Frontal cortex (tissue), 4 donors: ENCODE measurements at places on chromosomes 11 and 22. TPM values are rescaled to one million over a fixed set of nuclear protein-coding genes. Genes with fewer than 3 reads are reported as not detected.
A peak's percentile ranks its signal among the peaks of the same experiment; 100 is the strongest.

DNA sequence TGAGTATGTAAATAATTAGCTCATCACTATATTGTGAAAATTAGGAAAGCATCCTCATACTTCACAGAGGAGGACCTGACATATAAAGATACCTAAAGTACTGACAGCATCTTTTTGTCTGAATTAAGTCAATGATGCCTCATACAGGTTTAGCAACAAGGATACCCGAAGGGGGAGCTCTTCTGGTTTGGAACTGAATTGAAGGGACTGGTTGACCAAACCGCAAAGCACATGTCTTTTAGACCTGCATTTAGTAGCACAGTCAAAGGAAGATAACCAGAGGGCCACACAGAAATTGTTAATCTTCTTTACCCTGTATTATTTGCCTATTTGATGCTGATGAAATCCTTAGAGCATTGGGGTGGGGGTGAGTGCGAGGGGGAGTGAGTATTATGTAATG lies 12.9 kb upstream of the WT1 start:
- no peak for DNase-seq

The KRTAP5-11 gene
- not detected for total RNA-seq

DNA sequence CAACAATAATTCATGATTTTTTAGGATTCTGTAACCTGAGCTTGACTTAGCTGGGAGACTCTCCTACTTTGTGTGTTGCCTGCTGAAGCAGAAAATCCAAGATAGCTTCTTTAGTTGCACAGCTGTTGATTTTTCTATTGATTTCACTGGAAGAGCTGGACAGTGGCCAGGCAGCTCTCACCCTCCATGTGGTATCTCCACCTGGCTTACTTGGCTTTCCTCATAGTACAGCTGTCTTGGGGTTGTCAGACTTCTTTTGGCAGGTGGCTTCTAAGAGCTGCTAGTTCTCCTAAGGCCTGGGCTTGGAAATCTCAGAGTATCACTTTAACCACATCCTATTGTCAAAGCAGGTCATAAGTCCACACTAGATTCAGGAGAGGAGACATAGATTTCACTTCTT lies 130.8 kb upstream of the SPON1 start:
- no peak for DNase-seq

The CCDC188 gene
- 0.82 TPM for total RNA-seq

GRCh38 chr11:60899046-60899936 lies 7.1 kb downstream of the PRPF19 start:
- DNase-seq = peak; percentile 57

DNA sequence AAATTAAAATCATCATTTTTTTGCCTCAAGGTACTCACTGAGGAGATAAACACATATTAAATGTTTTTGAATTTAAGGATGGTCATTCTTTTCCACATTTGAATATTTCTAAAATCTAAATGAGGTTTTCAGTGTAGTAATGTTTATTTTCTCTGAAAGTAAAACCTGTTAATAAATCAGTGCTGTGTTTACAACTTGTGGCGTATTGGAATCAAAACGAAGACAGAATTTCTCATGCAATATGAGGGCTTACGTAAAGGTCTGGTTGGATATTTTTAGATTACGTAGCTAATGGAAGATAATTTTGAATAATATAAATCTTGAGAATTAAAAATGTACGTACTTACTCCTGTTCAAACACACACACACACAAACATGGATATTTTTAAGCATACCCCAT lies 106.8 kb upstream of the LUZP2 start:
- no peak for DNase-seq

The OR52H1 gene
- total RNA-seq = 0.41 TPM

GRCh38 chr22:42353883-42354727 lies 78.1 kb downstream of the NFAM1 start:
- DNase-seq = no peak

DNA sequence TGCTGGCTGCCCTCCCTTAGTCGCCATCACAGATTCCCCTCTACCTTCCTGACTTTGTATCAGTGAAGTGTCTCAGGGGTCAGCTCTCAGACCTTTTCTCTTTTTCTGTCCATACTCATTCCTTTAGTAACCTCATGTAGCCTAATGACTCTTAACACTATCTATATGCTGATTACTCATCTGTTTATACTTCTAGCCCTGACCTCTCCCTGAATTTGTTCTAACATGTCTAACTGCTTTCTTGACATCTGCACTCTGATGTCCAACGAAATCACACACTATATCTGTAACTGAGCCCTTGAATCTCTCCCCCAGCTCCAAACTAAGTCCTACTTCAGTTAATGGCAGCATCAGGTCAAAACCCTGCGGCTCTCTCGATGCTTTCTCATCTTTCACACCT lies 135.8 kb upstream of the TIMP3 start:
- no peak for DNase-seq

The PATE2 gene
- total RNA-seq = 0.82 TPM

- no peak for DNase-seq
Measured at GRCh38 chr11:86553265-86553664, 119.2 kb downstream of the ME3 start.

The HOATZ gene
- total RNA-seq = not detected

The SLC22A8 gene
- total RNA-seq = 1.2 TPM

DNA sequence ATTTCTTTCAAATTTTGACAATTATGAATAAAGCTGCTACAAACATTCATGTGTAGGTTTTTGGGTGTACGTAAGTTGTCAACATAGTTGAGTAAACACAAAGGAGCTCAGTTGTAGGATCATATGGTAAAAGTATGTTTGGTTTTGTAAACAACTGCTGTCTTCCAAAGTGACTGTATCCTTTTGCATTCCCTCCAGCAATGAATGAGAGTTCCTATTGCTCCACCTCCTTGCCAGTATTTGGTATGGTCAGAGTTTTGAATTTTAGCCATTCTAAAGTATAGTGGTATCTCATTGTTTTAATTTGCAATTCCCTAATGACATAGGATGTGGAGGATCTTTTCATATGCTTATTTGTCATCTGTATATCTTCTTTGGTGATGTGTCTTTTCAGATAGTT lies 28.0 kb upstream of the PHOX2A start:
- DNase-seq = no peak

The CLP1 gene
- total RNA-seq = 17.1 TPM

The PTPN5 gene
- total RNA-seq = 36.7 TPM

The PGA5 gene
- 0.82 TPM for total RNA-seq

The PARVG gene
- 0.41 TPM for total RNA-seq

The SAA1 gene
- total RNA-seq = not detected

The SSTR3 gene
- 0.41 TPM for total RNA-seq

The SH3BP1 gene
- total RNA-seq = 0.82 TPM

- no peak for DNase-seq
Measured at GRCh38 chr11:14443638-14444037, 56.0 kb downstream of the COPB1 start.

GRCh38 chr11:87081358-87081757 lies 43.6 kb downstream of the TMEM135 start:
- no peak for DNase-seq

- no peak for DNase-seq
Measured at GRCh38 chr11:61777234-61778090, 14.9 kb downstream of the TMEM258 start.

DNA sequence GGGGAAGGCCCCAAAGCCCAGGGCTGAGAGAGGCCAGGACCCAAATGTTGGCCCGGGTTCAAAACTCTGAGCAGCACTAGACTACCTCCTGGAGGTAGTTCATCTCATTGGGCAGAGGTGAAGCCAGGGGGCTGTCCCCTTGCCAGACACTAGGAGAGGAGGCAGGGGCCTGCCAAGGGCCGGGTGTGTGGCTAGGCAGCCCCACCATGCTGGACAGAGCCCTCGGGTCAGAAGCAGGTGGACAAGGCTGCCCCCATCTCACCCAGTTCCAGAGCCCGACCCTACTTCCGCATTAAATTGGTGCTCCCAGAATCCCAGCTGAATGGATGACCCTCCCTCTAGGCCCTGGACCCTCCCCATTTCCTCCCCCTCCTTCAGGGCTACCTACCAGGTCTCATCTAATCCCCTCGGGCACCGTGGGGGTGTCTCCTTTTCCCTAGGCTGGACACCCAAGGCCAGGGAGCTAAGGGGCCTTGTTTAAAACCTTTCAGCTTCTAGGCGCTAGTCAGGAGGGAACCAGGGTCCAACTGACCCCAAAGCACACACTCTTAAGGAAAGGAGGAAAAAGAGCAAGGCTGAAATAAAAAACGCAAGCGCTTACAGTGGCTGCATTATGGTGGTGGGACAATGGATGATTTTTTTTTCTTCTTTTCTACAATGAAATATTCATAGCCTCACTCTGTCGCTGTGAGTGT lies 72.1 kb upstream of the TCF20 start:
- DNase-seq = no peak

GRCh38 chr22:29081517-29082236 lies 8.8 kb downstream of the KREMEN1 start:
- DNase-seq = no peak

The MOGAT2 gene
- total RNA-seq = not detected

DNA sequence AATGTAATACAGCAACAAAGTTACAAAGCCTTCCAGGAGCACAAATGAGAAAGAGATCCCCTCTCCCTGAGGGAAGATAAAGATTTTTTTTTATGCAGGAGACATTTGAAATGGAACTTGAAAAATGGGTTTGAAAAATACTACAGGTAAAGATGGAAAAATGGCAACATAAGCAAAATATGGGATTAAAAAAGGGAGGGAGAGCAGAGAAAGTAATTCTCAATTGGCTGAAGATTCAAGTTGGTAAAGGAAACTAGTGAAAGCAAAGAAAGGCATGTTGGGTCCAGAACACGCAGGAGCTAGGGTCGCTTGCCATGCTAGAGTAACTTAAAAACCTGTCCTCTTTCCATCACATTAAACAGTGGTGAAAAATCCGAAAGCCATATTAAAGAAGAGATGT lies 1.5 kb downstream of the ZW10 start:
- no peak for DNase-seq

The EFCAB6 gene
- total RNA-seq = 9.4 TPM

DNA sequence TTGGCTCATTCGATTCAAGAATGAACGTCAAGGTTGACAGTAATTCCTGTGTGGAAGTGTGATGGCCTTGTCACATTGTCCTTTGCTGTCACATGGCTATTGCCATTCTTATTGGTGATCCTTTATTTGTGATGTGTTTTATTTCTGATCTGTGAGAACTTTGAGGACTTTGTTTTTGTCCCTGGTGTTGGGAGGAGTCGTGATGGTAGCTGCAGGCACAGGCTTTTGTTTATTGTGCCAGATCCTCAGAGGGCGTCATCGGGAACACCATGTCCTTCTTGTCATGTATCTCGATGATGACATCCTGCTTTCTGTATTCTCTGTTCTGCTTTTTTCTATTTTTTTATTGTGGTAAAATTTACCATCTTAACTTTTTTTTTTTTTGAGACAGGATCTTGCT lies 5.6 kb downstream of the PICK1 start:
- no peak for DNase-seq

The CST6 gene
- not detected for total RNA-seq

- DNase-seq = no peak
Measured at GRCh38 chr11:2360081-2360642, 16.9 kb upstream of the CD81 start.

The SSRP1 gene
- total RNA-seq = 53.8 TPM

The P2RX6 gene
- total RNA-seq = 0.41 TPM

- no peak for DNase-seq
Measured at GRCh38 chr22:44658311-44658953, 43.6 kb upstream of the PRR5 start.

The TMEM191C gene
- total RNA-seq = 2.4 TPM

- no peak for DNase-seq
Measured at GRCh38 chr22:45932071-45932470, 44.9 kb downstream of the WNT7B start.

DNA sequence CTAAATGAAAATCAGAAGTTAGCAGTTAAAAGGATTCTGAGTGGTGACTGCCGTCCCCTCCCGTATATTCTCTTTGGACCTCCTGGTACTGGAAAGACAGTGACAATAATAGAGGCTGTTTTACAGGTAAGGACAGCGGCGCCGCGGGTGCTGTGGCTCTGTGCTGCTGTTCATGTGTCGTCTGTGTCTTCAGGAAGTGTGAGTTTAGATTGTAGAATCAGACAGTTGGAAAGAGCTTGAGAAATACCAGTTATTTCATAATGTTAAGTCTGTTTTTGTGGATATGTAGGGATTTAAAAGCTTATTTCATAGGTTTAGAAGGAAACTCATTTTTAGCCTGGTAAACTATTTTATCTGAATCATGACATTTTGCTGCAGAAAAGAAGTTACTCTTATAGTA lies 27.4 kb upstream of the PANX2 start:
- no peak for DNase-seq

- DNase-seq = no peak
Measured at GRCh38 chr22:46361826-46362202, 26.3 kb downstream of the TRMU start.

DNA sequence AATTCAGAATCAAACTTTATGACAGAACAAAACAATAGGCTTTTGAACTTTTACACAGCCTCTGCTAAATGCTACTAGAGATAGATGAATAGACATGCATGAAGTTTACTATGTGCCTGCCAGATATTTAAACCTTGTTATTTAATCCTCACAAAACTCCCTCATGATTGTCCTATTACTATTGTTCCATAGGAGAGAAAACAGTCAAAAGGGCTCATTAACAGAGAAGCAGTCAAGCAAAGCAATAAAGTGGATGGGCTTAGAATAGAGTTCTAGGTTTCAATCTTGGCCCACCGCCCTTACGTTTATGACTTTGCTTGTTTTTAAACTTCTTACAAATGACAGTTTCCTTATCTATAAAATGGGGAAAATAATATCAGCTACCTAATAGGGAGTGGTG lies 12.9 kb downstream of the CWC15 start:
- DNase-seq = no peak

DNA sequence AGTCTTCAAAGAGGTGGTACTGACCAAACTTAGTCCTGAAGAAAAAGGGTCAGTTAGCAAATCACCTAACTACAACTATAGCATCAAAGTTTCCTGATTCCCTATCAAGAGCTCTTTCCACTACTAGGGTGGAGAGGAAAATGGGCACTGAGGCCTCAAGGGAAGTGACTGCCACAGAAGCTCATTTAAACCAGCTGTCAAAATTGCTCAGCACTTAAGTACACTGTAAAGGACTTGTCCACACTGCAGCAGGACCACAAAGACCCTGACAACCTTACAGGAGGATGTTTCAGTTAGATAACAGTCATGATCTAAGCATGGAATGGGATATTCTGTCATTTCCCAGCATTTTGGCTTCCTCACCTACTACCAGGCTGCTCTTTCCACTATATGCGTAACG lies 33.0 kb downstream of the FAM168A start:
- no peak for DNase-seq

DNA sequence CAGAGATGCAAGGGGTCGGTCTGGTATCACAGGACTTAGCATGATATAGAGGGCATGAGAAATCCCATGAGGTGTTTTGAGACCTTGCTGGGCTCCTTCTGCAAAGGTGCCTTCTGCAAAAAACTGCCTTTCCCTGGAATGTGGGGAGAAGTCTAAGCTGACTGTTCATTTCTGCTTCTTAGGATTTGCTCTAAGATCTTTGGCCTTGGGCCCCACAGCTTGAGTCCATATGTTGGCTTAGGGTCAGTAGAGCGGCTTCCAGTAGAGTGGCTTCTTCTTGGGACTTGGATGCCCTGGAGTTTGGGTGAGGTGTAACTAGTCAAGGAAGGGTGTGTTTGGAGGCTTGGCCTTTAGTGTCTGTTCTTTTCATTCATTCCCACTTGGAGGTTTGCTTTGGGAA lies 37.0 kb downstream of the AMPD3 start:
- DNase-seq = no peak

The OR51E2 gene
- under 0.01 TPM for total RNA-seq

GRCh38 chr11:16410479-16410878 lies 54.1 kb upstream of the SOX6 start:
- no peak for DNase-seq

The OR8J3 gene
- not detected for total RNA-seq
